ENCODE measurements at places on chromosomes 2 and 18. TPM values are rescaled to one million over a fixed set of nuclear protein-coding genes. Genes with fewer than 3 reads are reported as not detected.

RAB6D gene
- not detected for total RNA-seq

ASXL3 gene
- total RNA-seq = 0.11 TPM

AFTPH gene
- total RNA-seq = 19.5 TPM

ASPRV1 gene
- 0.73 TPM for total RNA-seq

KIAA2012 gene
- 0.13 TPM for total RNA-seq

VSNL1 gene
- 7.8 TPM for total RNA-seq

CNGA3 gene
- total RNA-seq = not detected

CLHC1 gene
- 9.1 TPM for total RNA-seq

CRIM1 gene
- total RNA-seq = 46.5 TPM

SLC9A4 gene
- 0.11 TPM for total RNA-seq

TMEM178A gene
- total RNA-seq = 0.21 TPM

CDCA7 gene
- 72.5 TPM for total RNA-seq

MAB21L4 gene
- not detected for total RNA-seq

SIX2 gene
- total RNA-seq = not detected

CD28 gene
- total RNA-seq = not detected

TBR1 gene
- total RNA-seq = 0.17 TPM

STEAP3 gene
- 19.3 TPM for total RNA-seq

All from A673 (cell line).